Cerebellar cortex (tissue), 1 donor: ENCODE measurements at places on chromosomes 6 and 20.
A peak's percentile ranks its signal among the peaks of the same experiment; 100 is the strongest.

- DNase-seq: peak; percentile 86
Measured at GRCh38 chr6:28838289-28838633, 85.5 kb downstream of the TRIM27 start.

GRCh38 chr6:108179741-108180140, 13.9 kb downstream of the NR2E1 start:
- no peak for DNase-seq

DNA sequence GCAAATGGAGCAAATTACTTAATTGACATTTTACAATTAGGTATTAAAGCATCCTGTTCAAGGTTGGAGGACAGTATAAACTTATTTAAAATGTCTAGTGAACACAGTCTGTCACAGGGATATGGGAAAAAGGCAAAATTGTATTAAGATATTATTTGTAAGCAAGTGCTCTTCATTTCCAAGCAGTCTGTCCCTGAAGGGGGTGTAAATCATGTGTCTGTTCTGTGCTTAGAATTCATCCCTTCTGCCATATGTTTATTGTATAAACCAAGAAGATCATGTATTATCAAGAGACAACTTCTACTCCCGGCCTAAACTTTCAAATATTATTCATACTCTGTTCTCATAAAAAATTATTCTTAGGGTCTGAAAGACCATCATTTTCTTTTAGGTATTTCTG, 144.8 kb downstream of the BCKDHB start:
- DNase-seq: no peak

GRCh38 chr20:16007962-16008361, 565.3 kb downstream of the KIF16B start:
- no peak for DNase-seq

DNA sequence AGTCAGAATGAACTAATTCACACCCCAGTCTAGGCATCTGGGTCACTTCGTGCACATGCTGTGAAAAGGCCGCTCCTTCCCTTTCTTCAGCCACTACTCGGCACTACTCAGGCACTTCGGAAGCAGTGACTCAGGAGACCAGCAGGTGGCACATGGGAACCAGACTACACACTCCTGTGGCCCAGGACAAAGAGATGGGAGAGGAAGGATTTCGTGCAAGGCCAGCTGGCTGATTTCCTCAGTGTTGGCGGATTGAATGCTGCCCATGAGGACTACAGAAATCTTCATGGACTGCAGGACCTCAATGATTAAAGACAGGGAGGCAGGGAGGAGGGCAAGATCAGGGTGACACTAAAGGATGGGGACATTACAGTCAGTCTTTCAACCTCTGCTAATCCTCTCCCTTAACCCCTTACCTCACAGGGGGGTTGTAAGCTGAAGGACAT, 117.8 kb upstream of the SPACA1 start:
- peak; percentile 94 for DNase-seq

GRCh38 chr6:112330071-112330878, 16.9 kb upstream of the RFPL4B start:
- DNase-seq: no peak

DNA sequence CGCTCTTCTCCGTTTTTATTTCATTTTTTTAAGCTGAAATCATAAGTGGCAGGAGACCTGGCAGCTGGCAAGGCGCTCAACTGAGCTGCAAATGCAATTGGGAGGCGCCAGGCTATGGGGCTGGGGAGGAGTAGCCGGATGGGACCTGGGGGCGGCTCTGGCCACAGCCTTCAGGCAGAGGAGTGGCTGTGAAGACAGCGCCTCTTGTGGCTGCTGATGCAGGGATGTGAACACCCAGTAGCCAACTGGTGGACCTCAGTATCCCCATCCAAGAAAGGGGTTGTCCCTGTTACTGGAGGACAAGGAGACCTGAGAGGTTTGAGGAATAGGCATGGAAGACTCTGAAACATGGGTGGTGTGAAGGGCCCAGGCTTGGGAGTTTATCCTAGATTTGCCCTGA, 12.6 kb downstream of the KCNK17 start:
- no peak for DNase-seq

- peak; percentile 97 for DNase-seq
Measured at GRCh38 chr20:9408422-9409300, 105.7 kb upstream of the LAMP5 start.

- no peak for DNase-seq
Measured at GRCh38 chr20:57020364-57020763, 246.1 kb downstream of the BMP7 start.

DNA sequence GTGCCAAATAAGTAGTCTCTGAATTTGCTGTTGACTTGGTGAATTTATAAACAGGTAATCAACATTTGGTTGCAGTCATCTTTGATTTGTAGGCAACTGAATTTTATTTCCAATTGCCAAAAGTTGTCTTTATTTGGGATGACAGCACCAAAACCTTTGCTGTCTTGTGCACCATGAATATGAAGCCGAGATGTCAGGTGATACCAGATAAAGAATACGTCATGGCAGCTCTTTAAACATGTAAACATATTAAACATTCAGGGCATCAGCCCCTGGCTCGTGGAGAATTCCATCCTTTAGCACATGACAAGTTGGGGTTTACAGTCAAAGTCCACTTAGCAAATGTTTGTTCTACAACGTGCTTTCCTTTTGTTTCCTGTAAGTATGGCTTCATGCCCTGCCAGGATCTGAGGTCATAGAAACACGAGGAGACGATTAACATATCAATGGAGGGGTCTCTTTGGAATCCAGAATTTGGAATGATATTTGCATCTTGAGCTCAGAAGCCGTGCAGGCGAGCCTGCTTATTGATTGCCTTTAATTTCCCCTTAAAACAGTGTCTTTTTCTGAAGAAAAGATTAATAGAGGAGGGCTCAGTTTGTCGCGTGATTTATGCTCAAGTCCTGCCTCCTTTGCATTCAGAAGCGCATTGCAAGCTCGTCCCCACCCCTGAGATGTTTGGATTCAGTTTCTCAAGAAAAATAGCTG, 170.2 kb upstream of the ZNF217 start:
- no peak for DNase-seq

GRCh38 chr6:99137314-99137713, 189.6 kb upstream of the FBXL4 start:
- DNase-seq: no peak

DNA sequence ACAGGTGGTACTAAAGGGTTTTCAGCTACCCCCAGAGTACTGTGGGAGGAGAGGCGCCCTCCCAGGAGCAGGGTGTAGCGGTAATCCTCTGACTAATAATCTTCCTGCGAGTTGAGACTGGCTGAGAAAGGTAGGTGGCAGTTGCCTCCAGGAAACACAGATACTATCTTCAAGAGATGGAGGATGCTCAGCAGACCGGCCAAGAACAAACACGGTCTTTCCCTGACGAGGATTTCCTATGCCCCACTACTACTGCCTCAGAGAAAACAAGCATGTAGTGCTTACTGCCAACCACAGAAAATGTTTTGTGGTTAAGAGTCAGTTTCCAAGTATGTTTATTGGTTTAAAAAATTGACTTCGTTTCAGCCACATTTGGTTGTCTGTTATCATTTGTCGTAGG, 26.8 kb downstream of the C6orf89 start:
- DNase-seq: no peak

DNA sequence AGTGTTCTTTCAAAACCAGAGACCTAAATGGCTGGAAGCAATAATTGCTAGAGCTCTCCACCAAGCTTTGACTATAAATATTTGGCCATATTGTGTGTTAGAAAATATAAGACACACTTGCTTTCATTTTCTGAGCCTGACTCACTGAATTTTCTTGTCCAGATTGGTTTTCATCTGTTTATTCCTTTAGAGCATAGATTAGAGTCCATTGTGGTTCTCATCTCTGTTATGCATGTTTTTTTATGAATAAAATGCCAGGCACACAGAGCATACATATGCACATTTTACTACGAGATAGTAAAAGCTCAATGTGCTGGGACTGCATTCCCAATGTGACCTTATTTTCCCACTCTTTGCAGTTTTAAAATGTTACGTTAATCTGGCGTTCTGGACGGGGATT, 115.3 kb upstream of the MLIP start:
- DNase-seq: no peak

GRCh38 chr6:38612143-38612965, 27.4 kb downstream of the BTBD9 start:
- DNase-seq: no peak

GRCh38 chr6:79776076-79776475, 144.9 kb downstream of the SH3BGRL2 start:
- DNase-seq: no peak
